ENCODE measurements at places on chromosomes 6 and 20.

GRCh38 chr6:86477500-86478148 is 459.7 kb upstream of the HTR1E start:
- no peak for DNase-seq

DNA sequence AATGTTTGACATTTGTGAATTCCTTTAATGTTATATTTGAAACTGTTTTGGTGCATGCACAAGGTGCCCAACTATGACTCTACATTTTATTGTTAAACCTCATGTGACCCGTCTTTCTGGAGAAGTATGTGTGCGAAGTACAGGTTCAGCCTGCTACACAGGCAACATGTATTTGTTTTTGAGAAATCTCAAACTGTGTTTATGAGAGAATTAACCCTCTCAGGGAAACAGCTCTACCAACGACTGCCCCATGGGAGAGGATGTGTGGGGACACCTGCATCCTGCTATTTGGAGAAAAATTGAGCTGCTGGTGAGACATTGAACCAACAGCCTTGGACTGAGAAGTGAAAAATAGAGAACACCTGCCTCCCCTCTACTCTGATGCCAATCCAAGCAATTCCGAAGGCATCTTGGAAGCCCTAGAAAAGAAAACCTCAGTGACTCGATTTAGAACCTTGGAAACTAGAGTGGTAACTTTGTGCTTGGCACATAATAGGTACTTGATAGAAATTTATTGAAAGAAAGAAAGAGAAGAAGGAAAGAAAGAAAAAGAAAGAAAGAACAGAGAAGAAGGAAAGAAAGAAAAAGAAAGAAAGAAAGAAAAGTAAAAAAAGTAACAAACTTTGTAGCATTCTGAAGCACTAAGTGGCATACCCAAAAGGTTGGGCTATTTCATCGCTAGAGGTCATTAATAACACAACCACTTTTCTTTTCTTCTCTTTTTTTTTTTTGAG is 2.9 kb upstream of the AKAP12 start:
- DNase-seq = no peak

DNA sequence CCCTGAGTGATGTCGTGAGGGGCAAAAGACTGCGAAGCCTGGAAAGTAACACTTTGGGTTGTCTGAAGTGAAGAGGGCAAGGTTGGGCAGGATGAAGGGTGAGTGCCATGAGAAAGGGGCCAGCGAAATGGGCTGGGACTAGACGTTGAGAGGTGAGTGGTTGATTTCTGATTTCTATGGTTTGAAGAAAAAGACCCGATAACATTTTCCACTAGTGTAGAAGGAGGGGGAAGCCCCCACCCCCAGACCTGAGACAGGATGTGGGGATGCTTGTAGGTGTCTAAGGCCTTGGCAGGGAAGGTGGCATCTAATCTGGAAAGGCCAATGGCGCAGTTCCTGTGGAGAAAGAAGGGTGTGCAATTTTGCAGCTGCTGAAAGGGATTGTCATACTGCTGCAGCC is 25.3 kb upstream of the KIF3B start:
- no peak for DNase-seq

DNA sequence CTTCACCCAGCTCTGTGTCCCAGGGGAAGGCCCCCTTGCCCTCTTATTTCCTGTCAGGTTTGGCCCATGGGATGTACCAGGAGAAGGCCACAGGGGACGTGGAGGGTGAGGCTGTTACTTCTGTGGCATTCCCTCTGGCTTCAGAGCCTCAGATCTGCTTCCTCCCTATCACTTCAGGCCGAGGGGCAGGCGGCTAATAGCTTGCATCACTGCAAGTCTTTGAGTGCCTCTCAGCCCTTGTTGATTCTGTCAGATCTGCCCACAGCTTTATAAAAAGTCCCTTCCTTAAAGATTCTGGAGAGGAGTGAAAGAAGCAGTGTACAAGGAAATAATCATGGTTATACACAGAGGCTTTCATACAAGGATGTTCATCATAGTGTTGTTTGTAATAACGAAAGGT is 86.9 kb downstream of the LRFN2 start:
- DNase-seq = no peak

- peak; percentile 2 for DNase-seq
Observed at GRCh38 chr20:41175727-41176330, 38.5 kb downstream of the PLCG1 start.

GRCh38 chr20:23488996-23489395 is 1.9 kb upstream of the CST8 start:
- DNase-seq = no peak

DNA sequence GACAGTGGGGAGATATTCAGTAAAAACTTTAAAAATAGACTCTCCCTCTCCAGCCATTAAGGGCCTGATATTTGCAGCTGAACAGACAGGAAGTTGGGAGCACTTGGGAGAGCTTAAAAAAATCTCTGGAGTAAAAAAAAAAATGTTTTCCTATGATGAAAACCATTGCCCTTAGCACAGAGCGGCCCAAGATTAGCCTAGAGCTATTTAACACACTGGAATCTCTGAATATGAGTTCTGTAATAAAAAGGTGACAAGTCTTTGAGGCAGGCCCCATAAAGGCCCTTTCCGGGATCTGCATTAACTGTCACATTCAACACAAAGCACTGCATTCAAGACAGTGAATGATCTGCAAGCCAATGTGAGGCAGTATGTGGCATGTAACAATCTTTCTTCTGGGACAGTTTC is 393.7 kb downstream of the ZFAND3 start:
- DNase-seq = no peak

DNA sequence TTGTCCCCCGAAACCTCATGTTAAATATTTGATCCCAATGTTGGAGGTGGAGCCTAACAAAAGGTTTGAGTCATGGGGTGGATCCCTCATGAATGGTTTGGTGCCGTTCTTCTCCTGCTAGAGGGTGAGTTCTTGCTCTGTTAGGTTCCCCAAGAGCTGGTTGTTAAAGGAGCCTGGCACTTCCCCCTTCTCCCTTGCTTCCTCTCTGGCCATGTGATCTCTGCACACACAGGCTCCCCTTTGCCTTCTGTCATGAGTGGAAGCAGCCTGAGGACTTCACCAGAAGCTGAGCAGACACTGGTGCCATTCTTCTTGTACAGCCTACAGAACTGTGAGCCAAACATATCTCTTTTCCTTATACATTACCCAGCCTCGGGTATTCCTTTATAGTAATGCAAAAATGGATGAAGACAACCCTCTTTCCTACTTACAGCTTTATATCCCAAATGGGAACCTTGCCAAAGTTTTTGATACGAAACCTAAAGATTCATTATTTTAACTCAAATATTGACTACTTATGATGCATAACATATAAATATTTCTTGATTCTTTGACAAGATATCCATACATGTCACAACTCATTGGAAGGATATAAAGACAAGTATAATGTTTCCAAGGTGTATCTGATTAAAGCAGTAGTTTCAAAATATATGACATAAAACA is 61.0 kb downstream of the RNF182 start:
- DNase-seq = no peak

DNA sequence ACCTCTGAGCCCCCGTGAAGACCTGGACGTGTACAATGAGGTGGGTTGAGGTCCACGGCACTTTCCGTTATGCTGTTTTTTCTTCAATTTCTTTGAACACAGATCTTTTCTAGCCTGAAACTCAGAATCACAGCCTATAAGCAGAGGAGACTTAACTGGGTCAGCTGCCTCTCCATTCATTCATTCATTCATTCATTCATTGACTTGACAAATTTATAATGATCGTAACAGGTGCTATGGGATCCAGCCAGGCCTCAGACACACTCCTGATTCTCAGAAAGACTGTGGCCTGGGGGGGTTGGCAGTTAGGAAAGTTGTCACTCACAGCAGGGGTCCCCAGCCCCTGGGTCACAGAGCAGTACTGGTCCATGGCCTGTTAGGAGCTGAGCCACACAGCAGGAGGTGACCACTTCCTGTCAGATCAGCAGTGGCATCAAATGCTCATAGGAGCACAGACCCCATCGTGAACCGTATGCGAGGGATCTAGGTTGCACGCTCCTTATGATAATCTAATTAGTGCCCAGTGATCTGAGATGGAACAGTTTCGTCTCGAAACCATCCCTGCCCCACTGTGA is 38.6 kb upstream of the IRF4 start:
- DNase-seq = no peak
